ENCODE measurements at places on chromosomes 1 and 21. TPM values are rescaled to one million over a fixed set of nuclear protein-coding genes. Genes with fewer than 3 reads are reported as not detected.

DNA sequence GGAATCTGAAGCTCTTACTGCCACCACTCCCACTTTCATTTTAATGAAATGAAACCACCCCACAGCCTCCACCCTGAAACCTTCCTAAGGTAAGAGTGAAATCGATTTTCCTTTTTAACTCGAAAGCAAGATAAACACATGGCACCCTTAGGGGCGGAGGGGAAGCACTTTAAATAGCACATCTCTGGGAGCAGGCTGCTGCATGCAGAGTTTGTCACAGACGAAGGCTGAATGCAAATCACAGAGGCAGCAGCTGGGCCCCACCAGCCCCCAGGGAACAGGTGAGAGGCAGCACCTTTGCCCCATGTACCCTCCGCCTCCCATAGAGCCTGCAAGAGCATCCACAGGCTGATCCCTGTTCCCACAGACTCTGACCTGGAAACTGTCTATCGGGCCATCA lies 60.0 kb upstream of the GRIK3 start:
- DNase-seq, result no peak

DNA sequence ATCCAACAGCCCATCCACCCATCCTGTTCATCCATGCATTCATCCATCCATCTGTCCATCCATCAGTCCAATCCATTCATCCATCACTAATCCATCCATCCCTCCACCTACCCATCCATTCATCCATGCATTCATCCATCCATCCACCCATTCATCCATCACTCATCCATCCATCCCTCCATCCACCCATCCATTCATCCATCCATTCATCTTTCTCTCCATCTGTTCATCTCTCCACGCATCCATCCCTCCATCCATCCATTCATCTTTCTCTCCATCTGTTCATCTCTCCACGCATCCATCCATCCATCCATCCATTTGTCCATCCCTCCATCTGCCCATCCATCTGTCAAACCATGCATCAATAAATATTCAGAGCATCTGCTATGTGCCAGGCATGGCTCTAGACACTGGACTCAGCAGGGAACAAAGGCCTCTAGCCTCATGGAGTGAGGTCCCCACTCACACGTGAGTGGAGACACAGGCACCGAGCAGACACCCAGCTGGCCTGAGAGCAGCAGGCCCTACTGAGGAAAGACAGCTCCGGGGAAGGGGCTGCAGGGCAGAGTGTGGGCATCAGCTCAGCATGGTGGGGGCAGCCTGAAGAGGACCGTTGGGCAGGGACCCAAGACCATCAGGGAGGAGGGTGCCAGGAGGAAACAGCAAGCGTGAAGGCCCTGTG lies 9.6 kb downstream of the KRTAP10-1 start:
- no peak for DNase-seq

The FCRL1 gene
- 3.2 TPM for total RNA-seq

DNA sequence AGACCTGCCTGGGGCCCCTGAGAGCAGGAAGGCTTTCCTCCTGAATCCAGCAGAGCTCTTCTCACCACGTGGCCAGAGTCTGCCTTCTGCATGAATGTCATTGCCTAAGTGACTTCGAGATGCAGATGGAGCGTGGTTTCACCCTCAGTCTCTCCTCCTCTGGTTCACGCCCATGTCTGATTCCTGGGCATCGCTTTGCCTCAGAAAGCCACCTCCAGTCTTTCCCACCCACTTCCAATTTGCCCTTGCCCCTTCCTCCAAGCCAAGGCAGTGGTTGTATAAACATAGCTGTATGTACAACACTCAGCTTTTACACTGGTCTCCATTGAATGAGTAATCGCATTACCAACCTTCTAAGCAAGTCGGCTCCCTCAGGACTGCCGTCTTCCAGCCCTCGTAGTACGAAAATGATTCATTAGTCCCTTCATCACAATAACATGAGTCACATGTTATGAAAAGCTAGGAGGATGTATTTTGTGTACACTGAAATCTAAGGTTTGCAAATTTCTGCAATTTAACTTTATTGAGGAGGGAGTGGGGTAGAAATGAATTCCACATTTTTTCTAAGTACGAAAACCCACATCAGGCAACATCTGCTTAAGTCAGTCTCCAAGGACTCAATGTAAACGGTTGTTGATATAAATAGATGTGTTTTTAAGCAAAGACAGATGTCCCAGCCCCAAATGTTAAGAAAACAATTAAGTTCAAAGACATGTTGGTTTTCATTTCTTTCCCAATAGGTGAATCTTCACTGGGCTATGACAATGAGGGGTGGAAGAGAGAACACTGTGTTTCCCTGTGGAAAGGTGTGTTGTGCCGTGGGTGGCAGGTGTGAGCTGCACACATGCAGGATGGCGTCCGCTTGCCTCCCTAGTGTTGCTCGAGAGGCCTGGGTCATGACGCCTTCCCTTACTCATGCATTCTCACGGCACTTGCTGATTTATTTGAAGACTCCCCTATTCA lies 32.3 kb upstream of the ETS2 start:
- peak; percentile 74 for DNase-seq

DNA sequence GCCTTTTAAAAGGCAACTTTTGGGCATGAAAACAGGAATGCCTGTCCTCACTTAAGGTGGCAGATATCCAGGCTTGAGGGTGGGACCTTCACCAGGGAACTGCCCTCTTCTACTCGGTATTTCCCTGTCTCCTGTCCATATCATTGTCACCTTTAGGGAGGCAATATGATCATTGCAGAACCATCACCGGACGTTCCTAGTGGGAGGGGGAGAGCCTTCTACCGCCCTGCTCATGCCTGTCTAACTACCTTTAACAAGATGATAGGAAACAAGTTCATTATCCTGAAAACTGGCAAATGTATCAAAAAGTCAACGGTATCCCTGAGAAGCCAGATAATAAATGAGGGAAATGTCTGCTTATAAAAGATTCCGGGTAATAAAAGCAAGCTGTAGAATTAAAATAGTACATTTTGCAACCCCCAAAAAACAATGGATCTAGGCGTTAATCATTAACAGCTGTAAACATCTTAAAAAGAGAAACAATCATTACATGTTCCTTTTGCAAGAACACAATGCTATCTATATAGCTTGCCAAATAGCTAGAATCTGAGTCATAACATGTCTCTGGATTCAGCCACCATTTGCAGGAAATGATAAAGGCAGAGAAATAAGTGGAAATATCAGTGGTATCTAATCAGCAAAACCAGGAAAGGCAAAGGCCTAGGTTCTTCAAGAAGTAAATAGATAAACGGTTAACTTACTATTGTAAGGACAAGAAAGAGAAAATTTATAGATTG lies 852.9 kb upstream of the ADGRL4 start:
- no peak for DNase-seq

DNA sequence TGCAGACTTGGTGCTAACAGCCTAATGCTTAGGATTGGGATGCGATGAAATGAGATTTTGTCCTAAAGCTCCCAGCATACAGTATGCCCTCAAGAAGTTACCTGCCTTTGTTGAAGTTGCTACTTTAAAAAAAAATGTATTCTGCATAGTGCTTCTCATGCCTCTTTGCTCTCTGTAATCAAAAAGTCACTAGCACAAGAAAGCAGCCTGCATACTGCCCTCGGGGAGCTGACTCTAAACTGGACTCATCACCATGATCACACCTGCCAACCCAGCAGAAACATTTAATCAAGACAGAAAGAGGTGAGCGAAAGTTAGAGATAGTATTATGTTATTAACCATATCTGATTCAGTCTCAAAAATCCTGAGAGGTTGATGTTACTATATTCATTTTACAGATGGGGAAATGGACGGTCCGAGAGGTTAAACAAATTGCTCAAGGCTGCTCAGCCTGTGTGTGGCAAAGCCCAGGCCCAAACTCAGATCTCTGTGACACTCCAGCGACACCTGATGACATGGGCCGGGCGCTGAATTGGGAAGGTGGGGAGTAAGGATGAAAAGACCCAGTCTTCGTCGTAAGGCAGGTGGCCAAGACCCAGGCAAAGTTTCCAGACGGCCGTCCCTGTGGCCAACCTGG lies 1.1 kb downstream of the BATF3 start:
- no peak for DNase-seq

- no peak for DNase-seq
Observed at GRCh38 chr21:42835211-42835610, 44.1 kb downstream of the WDR4 start.

The PTPN22 gene
- 6.9 TPM for total RNA-seq

The PRAMEF4 gene
- not detected for total RNA-seq

DNA sequence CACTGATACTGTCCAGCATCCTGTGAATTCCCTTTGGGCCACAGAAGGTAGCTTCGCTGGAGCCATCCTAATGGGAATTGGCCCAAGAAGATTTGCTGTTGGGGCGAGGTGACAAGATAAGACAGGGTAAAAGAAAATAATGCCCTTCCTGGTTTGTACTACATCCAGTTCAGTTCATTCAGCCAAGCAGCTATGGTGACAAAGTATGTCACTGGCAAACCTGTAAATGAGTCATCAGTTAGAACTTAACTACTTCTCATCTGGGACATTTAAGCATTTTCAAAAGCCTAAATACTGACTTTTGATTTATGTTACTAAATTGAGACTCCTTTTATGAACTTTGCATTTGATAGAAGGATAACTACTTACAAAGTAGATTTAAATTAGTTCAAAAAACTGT lies 54.2 kb downstream of the WDR64 start:
- DNase-seq, result no peak

DNA sequence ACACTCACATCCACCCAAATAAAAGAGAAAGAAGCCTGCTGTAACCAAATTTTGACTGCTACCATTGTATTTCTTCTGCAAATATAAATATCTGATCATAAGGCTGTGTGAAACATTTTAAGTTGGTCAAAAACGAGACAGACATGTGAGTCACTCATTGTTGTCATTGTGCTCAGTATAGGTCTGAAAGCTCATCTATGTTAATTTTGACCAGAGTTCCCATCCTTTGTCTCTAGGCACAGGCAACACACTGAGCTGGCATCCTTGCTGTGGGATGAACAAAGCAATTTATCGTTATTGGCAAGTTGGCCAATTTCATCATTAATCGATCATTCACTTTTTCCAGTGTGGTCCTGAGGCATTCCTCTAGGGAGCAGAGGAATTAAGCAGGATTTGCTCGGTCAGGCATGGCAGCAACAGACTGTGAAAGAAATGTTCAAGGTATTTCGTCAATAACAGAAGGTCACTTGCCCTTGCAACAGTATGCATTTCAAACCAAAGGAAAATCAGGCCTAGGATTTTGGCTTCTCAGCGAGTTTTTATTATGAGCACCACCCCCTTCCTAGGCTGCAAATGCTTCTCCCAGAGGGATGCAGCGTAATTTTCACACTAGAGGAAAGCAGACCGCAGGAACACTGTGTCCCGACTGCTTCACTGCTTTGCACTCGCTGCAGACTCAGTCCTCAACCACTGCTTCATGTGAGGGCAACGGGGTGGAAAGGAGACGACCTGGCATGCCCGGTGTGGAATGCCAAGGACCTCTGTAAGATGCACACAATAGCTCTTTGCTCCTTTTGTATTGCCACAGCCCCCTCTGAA lies 87.9 kb upstream of the SMYD2 start:
- no peak for DNase-seq

DNA sequence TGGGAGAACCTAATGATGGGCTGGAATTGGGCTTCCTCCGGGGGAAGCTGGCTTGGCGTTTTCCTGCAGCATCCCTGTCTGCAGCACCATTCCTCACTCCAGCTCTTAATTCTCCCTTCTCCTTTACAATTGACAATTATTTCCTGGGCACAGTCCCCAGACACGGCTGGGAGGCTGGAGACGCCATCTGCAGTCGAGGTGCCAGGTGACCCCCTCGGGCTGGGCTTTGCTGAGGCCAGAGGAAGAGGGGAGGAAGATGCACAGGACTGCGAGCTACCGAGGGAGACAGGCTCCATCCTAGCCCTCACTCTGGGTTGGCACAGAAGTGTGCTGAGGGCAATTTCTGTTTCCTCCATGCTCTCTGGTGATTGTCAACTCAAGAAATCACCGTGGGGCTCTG lies 453.8 kb downstream of the PTPRU start:
- DNase-seq, result no peak

DNA sequence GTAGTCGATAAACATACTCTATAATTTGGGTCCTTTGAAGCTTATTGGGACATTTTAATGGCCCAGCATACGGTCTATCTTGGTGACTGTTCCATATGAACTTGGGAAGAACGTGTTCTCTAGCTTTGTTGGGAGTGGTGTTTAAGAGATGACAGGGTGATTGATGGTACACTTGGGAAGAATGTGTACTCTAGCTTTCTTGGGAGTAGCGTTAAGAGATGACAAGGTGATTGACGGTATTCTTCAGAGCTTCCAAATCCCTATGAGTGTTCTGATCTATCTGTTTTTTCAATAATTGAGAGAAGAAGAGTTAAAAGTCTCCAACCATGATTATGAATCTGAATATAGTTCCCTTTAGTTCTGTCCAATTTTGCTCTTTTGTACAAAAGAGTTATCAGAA lies 9.4 kb downstream of the NPHP4 start:
- DNase-seq, result no peak

DNA sequence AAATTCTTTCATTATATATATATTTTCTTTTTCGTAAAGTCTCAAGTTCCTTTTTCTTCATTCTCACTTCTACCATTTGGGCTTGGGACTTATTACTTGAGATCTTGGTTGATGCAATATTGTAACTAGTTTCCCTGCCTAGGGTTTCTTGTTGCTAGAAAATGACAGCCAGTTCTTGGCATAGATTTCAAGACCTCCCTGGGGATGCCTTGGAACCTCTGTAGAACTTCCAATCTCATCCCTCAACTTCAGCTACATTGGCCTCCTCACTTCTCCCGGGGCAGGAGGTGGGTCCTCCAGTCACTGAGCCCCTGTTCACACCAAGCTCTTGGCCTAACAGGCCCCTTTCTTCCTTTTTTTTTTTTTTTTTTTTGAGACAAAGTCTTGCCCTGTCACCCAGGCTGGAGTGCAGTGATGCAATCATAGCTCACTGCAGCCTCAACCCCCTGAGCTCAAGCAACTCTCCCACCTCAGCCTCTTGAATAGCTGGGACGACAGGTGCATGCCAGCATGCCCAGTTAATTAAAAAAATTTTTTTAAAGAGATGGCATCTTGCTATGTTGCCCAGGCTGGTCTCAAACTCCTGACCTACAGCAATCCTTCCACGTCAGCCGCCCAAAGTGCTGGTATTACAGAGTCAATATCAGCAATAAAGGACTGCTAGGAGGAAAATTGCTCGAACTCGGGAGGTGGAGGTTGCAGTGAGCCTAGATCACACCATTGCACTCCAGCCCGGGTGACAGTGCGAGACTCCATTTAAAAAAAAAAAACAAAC lies 33.1 kb downstream of the MAP3K7CL start:
- no peak for DNase-seq

The RUNX3 gene
- 9.0 TPM for total RNA-seq

The LCE2A gene
- not detected for total RNA-seq

DNA sequence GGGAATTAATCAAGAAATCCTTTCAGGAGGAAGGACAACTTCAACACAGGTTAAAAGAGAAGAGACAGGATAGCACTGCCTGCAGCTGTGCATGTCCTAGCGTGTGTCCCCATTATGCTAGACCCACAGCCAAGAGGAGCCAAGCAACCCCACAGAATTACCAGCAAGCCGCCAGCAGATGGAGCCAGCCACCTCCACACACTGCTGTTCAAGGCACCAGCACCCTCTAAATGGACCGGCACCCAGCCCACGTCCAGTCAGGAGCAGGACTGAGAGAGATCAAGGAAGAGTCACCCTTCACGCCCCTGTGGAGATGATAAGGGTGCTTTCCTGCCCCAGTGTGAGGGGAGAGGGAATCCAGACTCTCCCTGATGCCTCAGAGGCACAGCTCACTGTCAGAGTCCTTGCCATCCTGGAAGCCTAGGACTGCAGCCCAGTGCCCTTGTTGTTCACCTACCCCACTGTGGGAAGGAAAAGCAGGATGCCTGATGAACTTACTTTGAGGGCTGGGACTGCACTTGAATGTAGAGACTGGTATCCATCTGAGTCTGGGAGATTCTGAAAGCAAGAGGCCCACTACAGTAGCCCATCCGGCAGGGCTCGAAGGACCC lies 37.1 kb upstream of the CTTNBP2NL start:
- DNase-seq, result peak; percentile 38
